ENCODE measurements at places on chromosomes 5 and 9.

DNA sequence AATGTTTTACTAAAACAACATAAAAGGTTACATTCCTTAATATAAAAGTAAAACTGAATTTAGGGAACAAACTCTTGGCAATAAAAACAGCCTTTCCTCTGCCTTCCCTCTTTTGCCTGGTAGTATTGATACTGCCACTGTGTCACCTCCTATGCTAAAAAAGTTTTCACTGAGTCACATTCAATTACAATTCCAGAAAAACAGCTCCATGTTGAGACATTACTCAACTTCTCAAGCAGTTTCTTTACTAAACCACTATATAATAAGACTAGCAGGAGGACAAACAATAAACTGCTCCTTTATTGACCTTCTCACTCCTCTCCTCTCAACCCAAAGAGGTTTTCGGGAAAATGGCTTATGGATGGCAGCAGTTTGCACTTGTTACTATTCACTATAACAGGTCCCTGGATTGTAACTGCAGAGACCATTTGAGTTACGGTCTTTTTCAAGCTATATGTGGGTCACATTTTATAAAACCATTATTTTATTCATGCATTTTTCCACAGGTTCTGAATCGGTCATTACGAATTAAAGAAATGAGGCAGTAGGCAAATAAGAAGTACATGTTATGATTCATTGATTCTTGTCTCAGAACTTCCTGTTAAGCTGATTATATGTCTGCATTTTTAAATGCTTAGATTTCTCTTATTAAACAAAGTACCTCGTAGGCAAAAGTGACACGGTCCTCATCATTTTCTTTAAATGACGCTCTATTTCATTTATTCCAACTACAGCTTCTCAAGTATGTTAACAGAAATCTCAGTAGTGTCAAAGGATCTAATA is 2.1 kb downstream of the ZDHHC21 start:
- no peak for DNase-seq

- no peak for DNase-seq
Observed at GRCh38 chr5:159058716-159059636, 40.7 kb downstream of the EBF1 start.

DNA sequence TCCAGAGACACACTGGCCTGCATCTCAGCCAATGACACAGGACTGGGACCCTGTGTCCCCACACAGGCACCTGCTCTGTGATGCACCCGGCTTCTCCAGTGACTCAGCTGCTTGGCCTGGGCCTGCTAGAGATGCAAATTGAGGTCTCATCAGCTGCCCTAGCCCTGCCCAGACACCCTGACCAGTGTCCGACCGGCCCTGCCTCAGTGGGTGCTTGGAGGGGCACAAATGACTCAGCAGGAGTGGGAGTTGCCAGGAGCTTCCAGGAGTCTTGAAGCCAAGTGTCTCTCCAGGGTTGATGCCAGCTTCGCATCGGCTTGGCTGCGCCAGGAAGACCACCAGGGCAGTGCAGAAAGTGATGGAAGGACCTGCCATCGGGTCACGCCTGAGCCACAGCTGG is 148.2 kb downstream of the ICE1 start:
- no peak for DNase-seq

GRCh38 chr9:36748322-36748899 is 175.7 kb downstream of the MELK start:
- no peak for DNase-seq

GRCh38 chr5:176387384-176387925 is 943 bp downstream of the NOP16 start:
- DNase-seq = no peak

GRCh38 chr5:74738406-74738805 is 28.5 kb downstream of the GFM2 start:
- DNase-seq = no peak

DNA sequence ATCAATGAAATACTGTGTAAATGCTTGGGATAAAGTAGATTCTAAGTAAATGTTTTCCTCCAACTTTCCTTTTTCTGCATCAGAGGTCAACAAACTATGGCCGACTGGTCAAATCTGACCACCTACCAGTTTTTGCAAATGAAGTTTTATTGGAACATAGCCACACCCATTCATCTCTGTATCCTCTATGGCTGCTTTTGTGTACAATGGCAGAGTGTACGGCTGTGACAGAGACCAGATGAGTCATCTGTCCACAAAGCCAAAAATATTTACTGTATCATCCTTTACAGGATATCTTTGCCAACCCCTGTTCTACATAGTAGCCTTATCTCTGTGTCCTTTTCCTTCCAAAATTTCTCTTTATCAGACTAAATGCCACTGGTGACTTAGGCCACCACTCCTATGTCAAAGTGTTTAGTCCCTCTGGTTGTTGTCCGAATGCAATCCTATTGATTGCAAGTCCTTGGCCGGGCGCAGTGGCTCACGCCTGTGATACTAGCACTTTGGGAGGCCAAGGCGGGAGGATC is 218.4 kb upstream of the KLF4 start:
- DNase-seq = no peak

GRCh38 chr9:92561374-92562330 is 25.9 kb upstream of the ECM2 start:
- DNase-seq = no peak

DNA sequence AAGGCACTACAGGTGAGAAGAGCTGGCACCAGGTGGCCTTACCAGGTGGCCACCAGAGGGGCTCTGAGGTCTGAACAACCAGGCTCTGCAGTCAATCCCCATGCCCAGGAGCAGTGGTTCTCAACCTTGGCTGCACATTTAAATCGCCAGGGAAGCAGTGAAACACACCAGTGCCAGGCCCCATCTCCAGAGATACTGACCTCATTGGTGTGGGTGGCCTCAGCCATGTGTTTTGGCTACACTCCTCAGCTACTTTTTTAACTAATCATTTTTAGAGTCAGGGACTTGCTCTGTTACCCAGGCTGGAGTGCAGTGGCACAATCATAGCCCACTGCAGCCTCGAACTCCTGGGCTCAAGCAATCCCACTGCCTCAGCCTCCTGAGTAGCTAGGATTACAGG is 56.0 kb downstream of the GABBR2 start:
- no peak for DNase-seq

DNA sequence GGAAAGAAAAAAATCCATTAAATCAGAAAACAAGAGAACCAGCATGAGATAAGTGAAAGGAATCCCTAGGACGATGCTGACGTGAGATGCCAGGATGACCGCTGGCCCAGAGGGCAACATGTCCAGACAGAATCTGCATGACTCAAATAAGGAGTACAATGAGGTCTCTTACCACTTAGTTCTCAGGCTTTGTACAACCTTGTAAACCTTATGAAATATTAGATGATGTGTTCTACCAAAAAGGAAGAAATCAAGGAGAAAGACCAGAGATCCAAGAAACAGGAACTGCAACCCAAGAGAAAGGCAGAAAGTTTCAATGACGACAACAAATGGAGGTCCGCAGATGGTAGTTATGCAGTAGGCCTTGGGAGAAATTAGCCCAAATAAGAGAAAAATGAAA is 2.8 kb upstream of the GPR150 start:
- no peak for DNase-seq

- DNase-seq = no peak
Observed at GRCh38 chr5:54772684-54773083, 212.7 kb downstream of the ESM1 start.

- no peak for DNase-seq
Observed at GRCh38 chr5:93726595-93726994, 14.8 kb downstream of the POU5F2 start.

DNA sequence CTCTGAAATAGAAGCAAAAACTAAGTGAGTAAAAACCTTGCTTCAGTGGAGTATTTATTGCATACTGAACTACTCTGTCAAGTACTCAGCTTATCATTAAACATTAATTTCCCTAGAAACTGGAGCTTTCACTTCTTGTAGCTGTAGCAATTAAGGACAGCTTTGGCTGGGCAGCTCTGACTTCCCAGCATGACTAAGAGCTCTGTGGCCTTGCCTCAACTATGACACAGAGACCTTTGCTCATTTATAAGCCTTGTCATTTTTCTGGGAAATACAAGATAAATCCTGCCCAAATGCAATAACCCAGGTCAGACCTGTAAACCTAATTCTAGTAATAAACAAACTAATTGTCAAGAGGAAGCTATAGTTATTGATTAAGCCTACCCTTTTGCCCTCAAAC is 65.4 kb upstream of the STK32A start:
- DNase-seq = no peak

- DNase-seq = no peak
Observed at GRCh38 chr5:37417347-37417746, 38.2 kb downstream of the WDR70 start.

DNA sequence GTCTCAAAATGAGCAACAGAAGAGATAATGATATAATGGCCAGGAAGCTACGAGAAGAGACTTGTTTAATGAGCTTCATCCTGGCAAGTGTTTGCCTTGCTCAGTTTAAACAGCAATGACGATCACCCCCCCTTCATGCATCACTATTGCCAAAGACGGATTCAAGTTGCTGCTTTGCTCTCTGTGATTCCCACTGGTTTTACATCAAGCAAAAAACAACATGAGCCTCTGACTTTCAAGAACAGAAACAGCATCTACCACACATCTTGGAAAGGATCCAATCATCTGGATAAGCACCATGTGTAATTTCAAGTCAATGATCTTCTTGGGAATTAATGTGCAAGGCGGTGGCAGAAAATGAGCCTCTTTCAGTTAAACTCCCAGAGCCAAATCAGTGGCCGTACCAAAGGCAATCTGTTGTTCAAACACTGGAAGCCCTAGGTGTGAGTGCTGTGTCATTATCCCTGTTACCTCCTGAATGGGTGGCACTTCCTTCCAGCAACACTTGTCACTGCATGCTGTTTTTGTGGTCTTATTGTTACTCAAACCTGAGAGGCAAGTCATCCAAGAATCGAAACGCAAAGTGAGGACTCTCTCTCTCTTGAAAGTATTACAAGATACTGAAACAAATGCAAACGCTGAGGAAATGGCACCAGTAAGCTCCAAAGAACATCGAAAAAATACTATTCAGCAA is 72.8 kb downstream of the MED27 start:
- DNase-seq = no peak

GRCh38 chr9:89304020-89304833 is 6.8 kb upstream of the CKS2 start:
- no peak for DNase-seq

DNA sequence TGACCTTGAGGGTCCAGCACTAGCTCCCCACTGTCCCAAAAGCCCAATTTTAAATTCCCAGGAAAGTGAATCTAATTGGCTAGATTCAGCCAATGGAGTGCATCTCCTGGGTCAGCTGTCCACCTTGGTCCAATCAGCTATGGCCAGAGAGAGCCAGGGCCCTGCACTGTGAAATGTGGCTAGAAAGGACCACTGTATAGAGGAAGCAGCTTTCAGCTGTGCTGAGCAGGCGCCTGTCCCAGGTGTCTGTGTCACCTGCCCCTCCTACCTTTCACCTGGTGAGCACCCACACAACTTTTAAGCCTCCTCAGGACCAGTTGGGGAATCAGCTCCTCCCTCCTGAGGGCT is 186.2 kb downstream of the DRD1 start:
- DNase-seq = no peak

- no peak for DNase-seq
Observed at GRCh38 chr5:16740066-16740810, 123.4 kb upstream of the RETREG1 start.

DNA sequence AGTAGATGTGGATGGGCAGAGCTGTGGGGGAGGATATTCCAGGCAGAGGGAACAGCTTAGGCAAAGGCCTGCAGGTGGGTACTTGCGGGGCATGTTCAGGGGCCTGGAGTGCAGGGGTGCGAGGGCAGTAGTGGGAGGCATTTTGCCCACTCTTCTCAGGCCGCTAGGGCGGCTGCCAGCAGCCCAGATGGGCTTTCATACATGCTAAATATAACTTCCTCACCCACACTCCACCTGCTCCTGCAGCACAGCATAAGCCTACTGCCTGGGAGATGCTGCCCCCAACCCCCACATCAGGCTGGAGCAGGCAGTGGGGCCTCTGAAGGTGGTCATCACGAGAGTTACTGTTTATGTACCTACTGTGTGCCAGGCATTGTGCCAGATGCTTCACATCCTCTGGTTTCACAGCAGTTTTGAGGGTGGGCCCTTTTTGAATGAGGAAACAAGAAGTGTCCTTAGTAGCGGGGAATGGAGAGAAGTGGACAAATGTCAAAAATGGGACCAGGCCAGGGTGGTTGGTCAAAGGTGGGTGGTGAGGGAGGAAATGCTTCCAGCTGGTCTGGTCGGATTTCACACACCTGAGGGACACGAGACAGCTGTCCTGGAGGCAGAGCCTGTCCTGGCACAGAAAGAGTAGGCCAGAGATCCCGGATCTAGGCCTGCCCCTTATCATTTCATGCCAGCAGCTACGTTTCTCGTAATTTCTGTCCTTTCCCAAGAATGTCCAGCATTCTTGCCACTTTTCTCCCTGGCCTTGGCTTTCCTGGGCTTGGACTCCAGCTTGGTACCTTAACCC is 12.1 kb downstream of the RGS14 start:
- no peak for DNase-seq

DNA sequence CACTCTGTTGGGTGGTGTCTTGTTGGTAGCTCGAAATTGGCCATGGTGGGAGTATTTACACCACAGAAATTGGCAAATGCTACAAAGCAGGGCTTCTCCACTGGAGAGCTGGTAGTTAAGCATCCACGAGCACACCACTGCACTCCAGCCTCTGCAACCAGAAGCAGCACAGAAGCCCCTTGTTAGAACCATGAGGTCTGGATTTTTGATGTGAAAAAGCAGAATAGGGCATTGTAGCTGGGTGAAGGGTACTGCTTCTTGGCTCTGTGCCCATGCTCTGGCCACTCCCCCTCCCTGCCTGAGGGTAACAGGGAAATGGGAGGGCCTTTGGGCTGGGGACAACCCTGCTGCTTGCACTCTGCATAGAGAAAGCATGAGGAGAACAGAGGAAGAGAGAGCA is 81.2 kb upstream of the UBTD2 start:
- DNase-seq = no peak

DNA sequence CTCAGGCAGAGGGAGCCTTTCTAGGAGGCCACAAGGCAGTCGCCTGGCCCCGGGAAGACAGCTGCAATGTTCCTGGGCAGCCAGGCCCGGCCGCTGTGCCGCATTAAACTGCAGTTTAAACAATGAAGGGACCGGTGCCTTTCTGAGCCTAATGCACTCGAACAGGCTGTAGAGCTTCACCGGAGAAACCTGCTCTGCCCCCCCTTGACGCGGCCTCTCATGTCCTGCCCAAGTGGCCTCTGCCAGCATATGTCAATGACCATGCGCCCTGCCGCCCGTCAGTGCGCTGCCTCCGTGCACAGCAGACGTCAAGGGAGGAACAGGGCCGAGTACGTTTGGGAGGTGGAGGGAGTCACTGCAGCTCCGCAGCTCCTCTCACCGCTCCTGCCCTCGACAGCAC is 38.4 kb upstream of the BARHL1 start:
- no peak for DNase-seq

DNA sequence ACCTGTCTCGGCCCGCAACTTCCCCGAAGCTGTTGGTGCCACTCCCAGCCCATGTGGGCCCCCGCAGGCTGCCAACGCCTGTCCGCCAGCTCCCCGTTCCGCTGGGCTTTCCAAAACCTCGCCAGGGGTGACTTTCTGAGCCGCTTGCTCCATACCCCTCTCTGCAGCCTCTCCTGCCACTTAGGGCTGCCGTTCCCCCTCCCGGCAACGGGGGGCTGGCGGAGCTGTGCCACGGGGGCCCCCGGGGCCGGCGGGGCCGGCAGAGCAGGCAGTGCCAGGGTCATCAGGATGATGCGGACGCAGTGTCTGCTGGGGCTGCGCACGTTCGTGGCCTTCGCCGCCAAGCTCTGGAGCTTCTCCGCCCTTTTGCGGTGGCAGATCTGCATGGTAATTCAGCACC is 40.8 kb downstream of the FCHO2 start:
- no peak for DNase-seq
